ENCODE measurements at places on chromosomes 5 and 9.

DNA sequence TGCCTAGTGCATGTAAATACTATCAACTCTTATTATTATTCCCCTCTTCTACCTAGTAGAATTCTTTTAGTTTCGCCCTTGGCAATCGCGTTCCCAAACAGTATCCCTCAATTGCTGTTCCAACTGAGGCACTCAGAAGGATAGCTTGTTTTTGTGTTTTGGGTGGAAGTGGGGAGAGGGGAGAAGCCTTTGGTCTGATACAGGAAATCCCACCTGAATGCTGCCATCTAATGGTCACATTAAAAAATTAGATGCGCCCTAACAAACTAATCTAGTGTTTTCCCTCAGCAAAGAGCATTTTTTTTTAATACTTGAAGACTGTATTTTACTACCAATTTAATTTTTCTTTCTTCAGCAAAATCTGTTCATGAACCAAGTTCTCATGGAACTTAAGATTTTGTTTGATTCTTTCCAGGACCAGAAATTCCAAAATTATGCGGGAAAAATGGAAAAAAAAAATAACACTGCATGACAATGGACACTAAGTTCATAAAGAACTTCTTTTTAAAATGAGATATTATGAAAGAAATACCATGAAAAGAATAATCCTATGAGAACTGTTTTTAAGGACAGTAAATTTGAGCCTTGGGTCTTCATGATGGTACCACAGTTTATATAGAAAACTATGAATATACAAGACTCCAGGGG, 22.2 kb upstream of the GLDC start:
- peak; percentile 22 for DNase-seq

DNA sequence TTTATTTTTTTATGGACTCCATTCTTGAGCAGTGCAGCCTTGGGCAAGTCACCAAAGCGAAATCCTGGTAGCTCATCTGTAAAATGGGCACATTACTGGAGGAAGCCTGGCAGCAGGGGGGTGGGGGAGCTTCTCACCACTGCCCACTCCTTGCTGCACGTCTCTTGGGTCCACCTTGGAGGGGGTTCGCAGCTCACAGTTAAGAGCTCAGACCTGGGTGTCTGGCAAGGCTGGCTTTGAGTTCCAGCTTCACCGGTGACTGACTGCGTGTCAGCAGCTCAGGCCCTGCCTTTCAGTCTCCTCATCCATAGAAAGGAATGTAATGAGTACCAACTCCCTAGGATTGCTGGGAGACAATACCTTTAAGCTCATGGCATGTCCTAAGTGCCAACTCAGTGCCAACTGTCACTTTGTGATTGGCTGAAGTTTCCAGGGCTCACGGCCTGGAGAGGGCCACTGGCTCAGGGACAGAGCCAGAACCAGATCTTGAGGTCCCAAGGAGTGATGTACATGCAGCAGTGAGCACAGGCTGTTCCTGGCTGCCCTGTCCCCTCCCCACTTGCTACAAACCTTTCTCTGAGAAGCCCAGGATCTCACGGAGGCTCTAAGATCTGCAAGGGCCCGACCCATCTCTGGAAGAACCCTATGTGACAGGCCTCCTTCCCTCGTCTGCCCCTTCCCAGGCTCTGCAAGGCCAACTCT, 72.9 kb downstream of the C9orf50 start:
- DNase-seq = no peak

- no peak for DNase-seq
Measured at GRCh38 chr5:14440223-14440581, 141.4 kb upstream of the OTULINL start.

DNA sequence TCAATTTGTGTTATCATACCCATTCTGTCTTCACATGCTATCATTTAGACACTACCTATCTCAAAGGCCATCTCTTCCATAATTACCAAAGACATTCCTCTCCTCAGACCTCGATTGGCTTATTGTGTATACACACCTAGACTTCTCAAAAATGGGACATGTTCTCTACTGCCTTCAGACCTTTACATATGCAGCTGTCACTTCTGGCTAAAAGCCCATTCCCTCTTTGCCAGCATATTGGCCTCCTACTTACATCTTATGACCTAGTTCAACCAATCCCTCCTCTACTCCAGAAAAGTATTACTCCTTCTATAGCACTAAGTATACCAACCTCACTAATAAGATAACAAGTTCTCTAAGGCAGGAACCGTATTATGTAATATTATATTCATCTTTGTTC, 84.4 kb downstream of the RAPGEF6 start:
- DNase-seq = no peak

DNA sequence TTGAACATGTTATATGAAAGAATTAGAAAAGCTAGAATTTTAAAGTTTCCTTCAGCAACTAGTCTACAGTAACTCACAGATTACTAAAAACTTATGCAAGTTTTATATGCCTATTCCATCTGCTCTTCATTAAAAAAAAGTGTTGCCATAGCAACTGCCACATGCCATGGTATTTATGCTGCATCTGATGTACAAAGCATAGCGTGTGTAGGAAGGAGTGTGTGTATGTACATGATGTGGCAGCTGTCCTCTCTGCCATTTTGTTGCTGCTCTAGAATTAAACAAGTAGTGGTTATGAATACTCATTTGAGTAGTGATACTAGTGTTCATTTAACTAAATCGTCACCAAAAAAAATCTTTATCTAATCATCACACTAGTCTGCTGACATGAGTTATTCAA, 593.5 kb downstream of the CETN3 start:
- DNase-seq = no peak
